Natural killer cell (primary cell): ENCODE measurements at places on chromosomes 11 and 22. TPM values are rescaled to one million over a fixed set of nuclear protein-coding genes. Genes with fewer than 3 reads are reported as not detected.

GRCh38 chr11:8283465-8284230 lies 20.0 kb upstream of the LMO1 start:
- DNase-seq = peak; percentile 9

WNT7B gene
- not detected for total RNA-seq

TMEM86A gene
- 9.3 TPM for total RNA-seq

NPTXR gene
- total RNA-seq = 8.2 TPM

FGF4 gene
- not detected for total RNA-seq

DNA sequence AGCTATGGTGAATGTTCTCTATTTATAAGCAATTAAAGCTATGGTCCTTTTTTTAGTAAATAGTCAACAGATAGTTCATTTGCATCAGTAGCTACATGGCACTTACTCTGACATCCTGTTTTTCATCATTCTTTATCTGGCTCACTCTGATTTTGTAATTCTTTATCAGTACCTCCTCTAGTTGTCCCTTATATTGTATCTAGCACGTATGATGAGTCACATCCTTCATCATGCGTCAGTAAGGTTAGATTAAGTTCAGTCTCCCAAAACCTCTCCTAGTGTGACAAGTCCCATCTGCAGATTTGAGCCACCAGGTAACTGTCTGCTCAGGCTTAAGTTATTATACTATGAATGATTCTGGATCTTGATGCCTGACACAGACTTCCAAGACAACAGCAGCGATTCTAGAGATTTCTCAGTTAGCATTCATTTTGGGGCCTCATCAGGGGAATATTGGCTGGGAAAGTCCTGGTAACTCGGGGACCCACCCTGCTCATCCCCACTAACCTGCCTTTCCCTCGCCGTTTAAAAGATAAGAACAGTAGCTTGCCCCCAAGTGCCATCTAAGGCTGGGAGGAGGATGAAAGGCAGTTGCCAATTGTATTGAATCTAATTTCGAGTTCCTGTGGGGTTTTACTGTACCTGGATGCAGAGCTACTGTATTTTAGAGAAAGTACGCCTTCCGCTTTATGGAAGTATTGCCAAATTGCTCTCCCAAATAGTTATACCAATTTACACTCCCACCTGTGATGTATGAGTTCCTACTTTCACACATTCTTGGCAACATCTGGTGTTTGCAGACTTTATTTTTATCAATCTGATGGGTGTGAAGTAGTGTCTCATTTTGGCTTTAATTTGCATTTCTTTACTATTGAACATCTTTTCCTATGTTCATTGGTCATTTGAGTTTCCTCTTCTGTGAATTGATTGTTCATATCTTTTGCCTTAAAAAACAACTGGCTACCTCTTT lies 55.9 kb downstream of the ZC3H12C start:
- DNase-seq = no peak

CNGA4 gene
- 0.35 TPM for total RNA-seq

- DNase-seq = no peak
Observed at GRCh38 chr11:123585706-123586105, 68.7 kb downstream of the SCN3B start.

GRCh38 chr22:46044621-46045458 lies 67.9 kb upstream of the WNT7B start:
- peak; percentile 59 for DNase-seq

GRCh38 chr11:14813516-14813915 lies 78.5 kb downstream of the CYP2R1 start:
- DNase-seq = no peak

FGF19 gene
- total RNA-seq = not detected

- no peak for DNase-seq
Observed at GRCh38 chr11:22466351-22466750, 128.2 kb downstream of the SLC17A6 start.

GRCh38 chr11:82959987-82960778 lies 58.6 kb downstream of the DDIAS start:
- DNase-seq = peak; percentile 85

GRCh38 chr22:49730656-49731055 lies 97.0 kb downstream of the BRD1 start:
- DNase-seq = no peak

DNA sequence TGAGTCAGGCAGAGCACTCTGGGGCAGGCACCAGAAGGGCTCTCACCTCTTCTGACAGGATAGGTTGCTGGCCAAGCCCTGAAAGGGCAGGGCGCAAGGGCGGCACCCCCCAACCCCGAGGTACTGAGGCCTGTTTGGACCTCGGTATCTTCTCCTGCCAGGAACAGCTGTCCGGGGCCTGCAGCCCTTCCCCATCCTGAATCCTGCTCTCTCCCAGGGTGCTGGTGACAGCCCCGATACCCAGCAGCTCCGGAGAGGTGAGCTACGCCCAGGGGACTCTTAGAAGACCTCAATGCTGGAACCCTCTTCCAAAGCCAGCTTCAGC lies 79.1 kb downstream of the PHF21B start:
- no peak for DNase-seq

DNA sequence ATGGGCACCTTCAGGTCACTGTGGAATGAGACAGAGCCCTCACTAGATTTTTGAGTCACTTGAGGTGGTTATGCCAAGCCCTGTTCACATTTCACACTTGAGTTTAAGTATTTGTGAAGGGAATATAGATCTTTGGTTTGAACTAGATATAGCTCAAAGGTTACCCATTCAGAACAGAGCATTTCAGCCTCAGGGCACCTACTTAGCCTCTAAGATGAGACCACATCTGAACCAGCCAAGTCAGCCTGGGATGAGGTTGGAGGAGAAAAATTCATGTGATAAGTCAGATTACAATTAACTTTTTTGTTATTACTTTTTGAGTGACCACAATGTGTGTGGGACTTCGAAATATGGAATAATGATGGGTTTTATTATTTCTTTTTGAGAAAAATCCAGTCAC lies 127.8 kb downstream of the TEAD1 start:
- DNase-seq = no peak

GRCh38 chr11:128308794-128309193 lies 278.6 kb downstream of the ETS1 start:
- DNase-seq = no peak

- no peak for DNase-seq
Observed at GRCh38 chr11:62406034-62406433, 12.8 kb upstream of the SCGB1A1 start.

DEFB131B gene
- not detected for total RNA-seq

DNA sequence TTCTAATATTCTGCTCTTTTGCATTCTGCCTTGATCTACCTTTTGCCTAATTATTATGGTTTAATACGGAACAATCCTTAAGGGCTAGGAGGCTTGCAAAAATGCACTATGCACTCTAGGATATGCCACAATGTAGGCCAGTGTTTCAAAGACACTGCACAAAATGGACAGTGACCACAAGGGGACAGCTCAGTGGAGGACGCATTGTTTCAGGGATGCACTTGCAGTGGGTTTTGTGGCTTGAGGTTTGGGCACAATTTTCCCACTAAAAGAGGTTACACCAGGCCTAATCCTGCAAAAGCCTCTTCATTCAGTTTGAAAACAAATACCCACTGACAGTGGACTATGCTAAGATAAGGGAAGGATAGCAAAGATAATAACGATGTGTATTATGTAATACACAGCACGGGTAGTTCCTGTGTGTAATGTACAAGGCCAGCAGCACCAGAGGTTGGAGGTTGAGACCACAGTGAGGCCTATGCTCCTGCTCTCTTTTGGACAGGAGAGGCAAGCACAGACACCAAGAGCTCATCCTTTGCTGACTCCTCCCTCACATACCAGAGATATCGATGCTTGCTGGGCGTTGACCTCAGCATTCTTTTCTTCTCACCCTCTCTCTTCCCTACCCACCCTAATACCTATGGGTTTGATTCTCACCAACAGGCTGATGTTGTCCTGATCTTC lies 12.7 kb downstream of the MAP6 start:
- DNase-seq = no peak

DNA sequence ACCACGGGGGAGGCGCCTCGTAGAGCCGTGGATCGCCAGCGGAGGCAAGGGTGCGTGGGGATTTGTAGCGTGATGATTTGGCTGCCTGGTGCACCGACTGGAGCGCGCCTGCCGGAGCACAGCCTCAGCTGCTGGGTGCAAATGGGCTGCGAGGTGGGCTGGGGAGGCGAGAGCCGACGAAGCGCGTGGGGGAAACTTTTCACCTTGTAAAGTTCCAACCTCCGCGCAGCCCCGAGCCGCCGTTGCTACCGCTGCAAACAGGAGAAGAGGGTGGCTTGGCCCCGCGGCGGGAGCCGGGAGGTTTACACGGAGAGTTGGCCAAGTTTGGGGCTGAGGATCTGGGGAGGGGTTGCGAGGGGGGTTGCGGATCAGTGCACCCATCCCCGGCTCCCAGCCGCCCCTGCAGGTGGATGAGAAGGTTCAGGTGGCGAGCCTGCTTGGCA lies 528 bp downstream of the FAT3 start:
- DNase-seq = no peak

GRCh38 chr11:27717801-27718229 lies 17.6 kb upstream of the BDNF start:
- DNase-seq = no peak

DNA sequence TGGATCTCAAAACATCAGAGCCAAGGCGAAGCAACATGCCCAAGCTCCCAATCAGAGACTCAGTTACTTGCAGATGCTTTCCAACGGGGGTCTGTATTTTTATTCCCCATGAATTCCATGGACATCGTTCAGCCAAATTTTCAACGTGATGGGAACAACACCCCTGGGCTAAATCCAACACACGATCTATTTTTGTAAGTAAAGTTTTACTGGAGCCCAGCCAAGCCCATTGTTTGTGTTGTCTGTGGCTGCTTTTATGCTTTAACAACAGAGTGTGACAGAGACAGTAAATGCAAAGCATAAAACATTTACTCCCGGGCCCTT lies 33.7 kb downstream of the SLC5A1 start:
- DNase-seq = no peak

- no peak for DNase-seq
Observed at GRCh38 chr11:70761094-70761907, 363.0 kb downstream of the CTTN start.

NLRP14 gene
- total RNA-seq = not detected

TIMM8B gene
- 17.0 TPM for total RNA-seq

GRCh38 chr11:133823211-133823610 lies 22.1 kb downstream of the SPATA19 start:
- no peak for DNase-seq

GRCh38 chr11:63592975-63593395 lies 21.2 kb downstream of the PLAAT3 start:
- DNase-seq = no peak

DNA sequence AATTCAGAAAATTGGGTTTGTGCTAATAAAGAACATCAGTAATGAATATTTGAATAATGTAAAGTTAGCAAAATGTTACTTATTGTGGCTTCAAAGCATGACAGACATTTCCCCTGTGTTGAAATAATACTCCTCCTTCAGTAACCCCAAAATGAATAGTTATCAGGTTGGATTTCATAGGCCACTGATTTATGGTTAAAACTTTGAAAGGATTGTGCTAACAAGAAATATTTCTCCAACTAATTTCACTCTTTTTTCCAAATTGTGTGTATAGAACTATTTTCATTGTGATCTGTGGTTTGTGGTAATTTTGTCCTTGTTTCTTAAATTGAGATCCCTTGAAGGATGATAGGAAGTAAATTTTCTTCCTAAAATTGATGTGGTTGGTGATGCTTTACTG lies 7.9 kb downstream of the DDX10 start:
- DNase-seq = no peak

DNA sequence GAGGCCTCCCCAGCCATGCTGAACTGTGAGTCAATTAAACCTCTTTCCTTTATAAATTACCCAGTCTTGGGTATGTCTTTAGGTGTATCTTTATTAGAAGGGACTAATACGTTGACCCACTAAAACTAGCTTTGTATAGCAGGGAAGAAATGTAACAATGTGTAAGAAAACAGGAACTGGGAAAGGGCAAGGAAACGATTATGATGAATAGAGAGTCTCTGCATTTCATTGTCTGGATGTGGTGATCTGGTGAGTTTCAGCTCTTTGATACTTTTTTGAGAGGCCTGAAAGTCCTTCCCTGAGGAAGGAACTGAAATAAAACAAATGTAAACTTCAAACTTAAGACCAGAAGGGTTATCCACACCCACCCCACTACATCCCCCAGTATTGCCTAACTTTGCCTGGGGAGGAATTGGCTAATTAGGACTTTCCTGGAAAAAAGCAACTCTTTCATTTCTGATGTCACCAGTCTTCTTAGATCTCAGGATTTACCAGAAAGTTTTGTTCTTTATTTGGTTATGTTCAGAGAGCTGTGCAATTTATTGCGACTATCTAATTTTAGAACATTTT lies 119.0 kb downstream of the LDLRAD3 start:
- DNase-seq = no peak

DNA sequence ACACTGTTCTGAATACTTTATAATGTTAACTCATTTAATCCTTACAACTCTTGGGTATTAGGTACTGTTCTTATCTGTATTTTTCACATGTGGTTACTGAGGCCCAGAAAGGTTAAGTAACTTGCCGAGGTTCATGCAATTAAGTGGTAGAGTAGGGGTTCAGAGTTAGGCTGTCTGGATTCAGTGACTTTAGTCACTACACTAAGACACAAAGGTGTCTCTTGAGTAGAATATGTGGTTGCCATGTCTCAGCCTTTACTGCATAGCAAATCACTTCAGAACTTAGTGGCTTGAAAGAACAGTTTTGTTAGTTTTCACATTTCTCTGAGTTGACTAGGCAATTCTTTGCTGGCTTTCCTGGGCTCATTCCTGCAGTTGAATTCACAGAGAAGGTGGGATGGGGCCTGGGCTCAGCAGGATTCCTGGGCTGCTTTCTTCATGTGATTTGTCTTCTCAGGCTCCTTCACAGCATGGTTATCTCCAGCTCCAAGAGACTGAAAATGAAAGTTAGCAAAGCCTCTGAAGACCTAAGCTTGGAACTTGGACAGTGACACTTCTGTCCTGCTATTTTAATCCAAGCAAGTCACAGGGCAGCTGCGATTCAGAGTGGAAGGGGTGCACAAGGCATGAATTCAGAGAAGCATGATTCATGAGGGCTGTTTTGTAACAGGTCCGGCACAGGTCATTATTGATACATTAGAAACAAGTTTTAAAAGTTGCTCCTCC lies 68.3 kb downstream of the SPECC1L start:
- no peak for DNase-seq

DNA sequence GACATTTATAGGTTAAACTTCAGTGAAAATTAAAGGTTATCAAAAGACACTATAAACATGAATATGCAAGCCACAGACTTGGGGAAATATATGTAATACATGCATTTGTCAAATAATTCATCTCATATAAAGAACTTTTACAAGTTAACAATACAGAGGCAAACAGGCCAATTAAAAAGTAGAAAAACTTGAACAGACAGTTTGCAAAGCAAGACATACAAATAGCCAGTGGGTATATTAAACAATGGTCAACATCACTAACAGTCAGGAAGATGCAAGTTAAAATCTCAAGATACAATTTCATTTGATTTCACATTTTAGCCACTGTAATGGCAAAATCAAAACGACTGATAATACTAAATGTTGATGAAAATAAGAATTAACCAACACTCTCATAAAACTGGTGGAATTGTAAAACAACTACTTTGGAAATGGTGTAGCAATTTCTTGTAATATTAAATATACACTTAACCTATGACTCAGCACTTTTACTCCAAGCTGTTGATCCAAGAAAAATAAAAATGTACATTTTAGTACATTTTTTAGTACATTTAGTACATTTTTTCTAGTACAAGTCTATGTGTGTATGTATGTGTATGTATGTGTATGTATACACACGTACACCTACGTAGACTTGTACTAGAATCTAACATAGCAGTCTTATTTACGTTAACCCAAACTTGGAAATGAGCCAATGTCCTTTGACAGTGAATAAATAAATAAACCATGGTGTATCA lies 62.8 kb downstream of the LRRC74B start:
- no peak for DNase-seq

APLNR gene
- not detected for total RNA-seq
